ENCODE measurements at places on chromosomes 4 and X. TPM values are rescaled to one million over a fixed set of nuclear protein-coding genes. Genes with fewer than 3 reads are reported as not detected.

The YY2 gene
- 2.3 TPM for total RNA-seq

The MAGEA2 gene
- not detected for total RNA-seq

The GPAT3 gene
- 24.8 TPM for total RNA-seq

The LDB2 gene
- 117 TPM for total RNA-seq

The SSX3 gene
- total RNA-seq = not detected

The SERTM2 gene
- total RNA-seq = not detected

The PDLIM3 gene
- 34.6 TPM for total RNA-seq

The PDGFRA gene
- 0.80 TPM for total RNA-seq

The SLC6A14 gene
- not detected for total RNA-seq

The IL1RAPL1 gene
- total RNA-seq = 0.29 TPM

The RPA4 gene
- 4.4 TPM for total RNA-seq

The HSFX2 gene
- total RNA-seq = 0.13 TPM

The HGFAC gene
- total RNA-seq = 0.13 TPM

The MAGIX gene
- total RNA-seq = 0.40 TPM

The WDR17 gene
- 0.65 TPM for total RNA-seq

The GYG2 gene
- total RNA-seq = 0.14 TPM

The ZRSR2 gene
- 5.5 TPM for total RNA-seq

The TMPRSS11D gene
- total RNA-seq = not detected

The MEPE gene
- total RNA-seq = not detected

The ATP7A gene
- total RNA-seq = 20.2 TPM

The FAM53A gene
- 1.3 TPM for total RNA-seq

The PRAF2 gene
- total RNA-seq = 7.8 TPM

The IL3RA gene
- total RNA-seq = 10.1 TPM

The ADH7 gene
- total RNA-seq = not detected

The STAP1 gene
- not detected for total RNA-seq

The ACSL4 gene
- total RNA-seq = 176 TPM

The SLC26A1 gene
- total RNA-seq = not detected

The CWH43 gene
- not detected for total RNA-seq

The HTR2C gene
- total RNA-seq = not detected

The TRPC3 gene
- not detected for total RNA-seq

The GLUD2 gene
- 3.4 TPM for total RNA-seq

The SSX2B gene
- total RNA-seq = not detected

The TMEM31 gene
- total RNA-seq = not detected

The IGFBP7 gene
- 201 TPM for total RNA-seq

The APEX2 gene
- 12.1 TPM for total RNA-seq

The YIPF7 gene
- not detected for total RNA-seq

The LONRF3 gene
- total RNA-seq = 16.7 TPM

The NXF3 gene
- not detected for total RNA-seq

The SPP1 gene
- not detected for total RNA-seq

The TBL1X gene
- 28.1 TPM for total RNA-seq

The ZFP92 gene
- 1.5 TPM for total RNA-seq

The SMIM10 gene
- 2.0 TPM for total RNA-seq

The ATP11C gene
- 113 TPM for total RNA-seq

The FHDC1 gene
- total RNA-seq = 0.13 TPM

The NDST3 gene
- total RNA-seq = not detected

The CDKL2 gene
- 0.65 TPM for total RNA-seq

The USO1 gene
- 117 TPM for total RNA-seq

The CENPVL2 gene
- total RNA-seq = not detected

The TAF7L gene
- total RNA-seq = 2.4 TPM

The TCEANC gene
- total RNA-seq = 1.4 TPM

The GPRASP3 gene
- 12.0 TPM for total RNA-seq

The CPZ gene
- not detected for total RNA-seq

The XAGE1A gene
- total RNA-seq = not detected

The MFAP3L gene
- total RNA-seq = 0.53 TPM
